ENCODE measurements at places on chromosomes 13 and 19. TPM values are rescaled to one million over a fixed set of nuclear protein-coding genes. Genes with fewer than 3 reads are reported as not detected.

Gene RXFP2
- not detected for total RNA-seq

Gene SULT2B1
- 4.8 TPM for total RNA-seq

Gene DCLK1
- 0.10 TPM for total RNA-seq

Gene ZNF606
- total RNA-seq: 0.05 TPM

Gene ZIM2
- not detected for total RNA-seq

Gene USHBP1
- 0.15 TPM for total RNA-seq

Gene BRCA2
- total RNA-seq: 14.2 TPM

Gene FPR3
- not detected for total RNA-seq

Gene NOVA2
- 2.5 TPM for total RNA-seq

Gene CACNA1A
- total RNA-seq: 7.5 TPM

Gene CFD
- total RNA-seq: 80.2 TPM

Gene AXL
- total RNA-seq: 47.4 TPM

Gene BEST2
- 0.10 TPM for total RNA-seq

Data from HCT116 (cell line).